Activated CD4-positive, alpha-beta T cell treated with anti-CD3 and anti-CD28 coated beads for 48 hours (primary cell): ENCODE measurements at places on chromosomes 11 and 22.

GRCh38 chr11:71991494-71991893, 7.2 kb upstream of the IL18BP start:
- DNase-seq = no peak

- no peak for DNase-seq
These were observed 8.7 kb upstream of the KCNA4 start for GRCh38 chr11:30025396-30026139.

DNA sequence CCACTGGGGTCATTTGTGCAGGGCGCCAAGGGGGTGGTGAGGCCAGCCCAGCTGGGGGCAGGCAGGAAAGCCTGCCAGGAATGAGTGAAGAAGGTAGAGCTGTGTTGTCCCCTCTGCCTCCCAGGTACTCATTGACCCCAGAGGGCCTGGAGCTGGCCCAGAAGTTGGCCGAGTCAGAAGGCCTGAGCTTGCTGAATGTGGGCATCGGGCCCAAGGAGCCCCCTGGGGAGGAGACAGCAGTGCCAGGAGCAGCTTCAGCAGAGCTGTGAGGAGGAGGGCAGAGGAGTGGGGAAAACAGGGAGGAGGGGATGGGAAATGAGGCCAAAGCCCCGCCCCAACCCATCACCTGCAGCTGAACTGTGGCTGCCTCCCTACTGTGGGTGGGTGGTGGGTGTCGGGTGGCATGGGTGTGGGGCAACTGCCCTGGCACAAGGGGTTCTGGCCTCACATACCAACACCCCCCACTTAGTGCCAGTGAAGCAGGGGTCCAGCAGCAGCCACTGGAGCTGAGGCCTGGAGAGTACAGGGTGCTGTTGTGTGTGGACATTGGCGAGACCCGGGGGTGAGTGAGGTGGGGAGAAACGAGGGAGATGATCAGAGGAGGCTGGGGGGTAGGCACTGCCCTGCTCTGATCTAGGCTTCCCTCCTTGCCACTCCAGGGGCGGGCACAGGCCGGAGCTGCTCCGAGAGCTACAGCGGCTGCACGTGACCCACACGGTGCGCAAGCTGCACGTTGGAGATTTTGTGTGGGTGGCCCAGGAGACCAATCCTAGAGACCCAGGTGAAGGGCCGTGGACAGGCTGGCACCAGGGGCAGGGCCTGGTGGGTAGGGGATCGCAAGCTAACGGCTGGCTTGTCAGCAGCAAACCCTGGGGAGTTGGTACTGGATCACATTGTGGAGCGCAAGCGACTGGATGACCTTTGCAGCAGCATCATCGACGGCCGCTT, 3.0 kb downstream of the MUS81 start:
- DNase-seq = peak; percentile 2

- no peak for DNase-seq
These were observed 263.6 kb downstream of the KIRREL3 start for GRCh38 chr11:126736682-126737572.

DNA sequence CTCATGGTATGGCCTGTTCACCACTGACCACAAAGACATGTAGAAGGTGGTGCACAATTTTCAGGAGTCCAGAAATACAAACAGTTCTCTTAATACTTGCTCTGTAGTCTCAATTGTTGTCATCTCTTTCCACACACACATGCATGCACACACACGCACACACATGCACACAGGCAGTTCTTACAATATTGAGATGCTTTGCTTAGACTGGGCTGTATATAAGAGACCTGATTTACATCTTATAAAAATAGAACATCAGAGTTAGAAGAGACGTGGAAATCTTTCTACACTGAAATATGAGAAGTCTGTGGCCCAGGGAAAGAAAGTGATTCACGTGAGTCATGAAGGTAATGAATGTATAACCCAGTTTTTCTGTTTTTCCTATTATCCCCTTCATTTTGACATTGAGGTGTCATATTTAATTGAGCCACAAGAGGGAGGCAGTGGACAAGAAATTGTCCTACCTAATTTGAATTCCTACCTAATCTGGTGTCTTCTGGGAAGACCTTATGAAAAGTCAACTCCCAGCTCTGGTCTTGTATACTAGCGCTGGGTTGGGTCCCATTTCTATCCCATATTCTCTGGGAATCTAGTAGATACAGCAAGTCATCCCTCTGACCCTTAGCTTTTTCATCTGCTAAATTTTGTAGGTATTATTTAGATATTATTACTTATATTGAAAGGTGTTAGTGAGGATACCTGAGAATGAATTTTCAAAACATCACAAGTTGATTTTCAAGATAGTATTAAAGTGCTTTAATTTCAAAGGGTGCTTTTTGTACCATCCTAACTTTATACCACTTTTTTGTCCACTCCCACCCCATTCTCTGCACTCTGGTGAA, 14.9 kb upstream of the MS4A4A start:
- DNase-seq = peak; percentile 12

GRCh38 chr22:19571995-19572394, 47.8 kb upstream of the CLDN5 start:
- no peak for DNase-seq

DNA sequence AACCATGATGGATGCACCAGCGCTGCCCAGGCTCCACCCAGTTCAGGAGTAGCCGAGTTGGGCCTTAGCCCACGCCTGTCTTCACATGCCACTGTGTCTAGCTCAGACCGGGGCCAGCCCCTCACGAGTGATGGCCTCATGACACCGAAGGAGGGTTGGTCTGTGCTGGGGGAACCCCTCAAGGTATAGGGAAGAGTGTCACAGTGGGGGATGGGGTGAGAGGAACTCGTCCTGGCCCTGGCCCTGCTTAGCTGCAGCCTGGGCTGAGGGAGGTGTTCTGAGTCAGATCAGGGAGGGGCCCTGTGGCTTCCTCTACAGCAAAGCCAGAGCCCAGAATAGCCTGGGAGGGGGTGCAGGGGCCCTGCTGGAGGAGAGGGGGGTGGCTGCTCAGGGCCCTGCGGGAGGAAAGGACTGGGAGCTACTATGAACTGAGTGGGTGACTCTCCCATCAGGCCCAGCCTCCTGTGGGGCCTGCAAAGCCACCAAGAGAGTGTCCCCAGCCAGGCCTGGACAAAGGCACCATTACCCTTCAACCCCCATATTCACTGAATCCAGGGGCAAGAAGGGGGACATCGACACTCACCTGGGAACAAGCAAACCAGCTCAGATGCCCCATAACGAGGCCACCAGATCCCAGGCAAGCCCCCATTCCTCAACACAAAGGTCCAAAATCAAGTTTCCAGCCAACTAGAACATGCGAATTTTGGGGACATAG, 41.2 kb downstream of the IGLL5 start:
- DNase-seq = peak; percentile 59

- DNase-seq = no peak
These were observed 17.9 kb upstream of the UVRAG start for GRCh38 chr11:75797116-75797515.

DNA sequence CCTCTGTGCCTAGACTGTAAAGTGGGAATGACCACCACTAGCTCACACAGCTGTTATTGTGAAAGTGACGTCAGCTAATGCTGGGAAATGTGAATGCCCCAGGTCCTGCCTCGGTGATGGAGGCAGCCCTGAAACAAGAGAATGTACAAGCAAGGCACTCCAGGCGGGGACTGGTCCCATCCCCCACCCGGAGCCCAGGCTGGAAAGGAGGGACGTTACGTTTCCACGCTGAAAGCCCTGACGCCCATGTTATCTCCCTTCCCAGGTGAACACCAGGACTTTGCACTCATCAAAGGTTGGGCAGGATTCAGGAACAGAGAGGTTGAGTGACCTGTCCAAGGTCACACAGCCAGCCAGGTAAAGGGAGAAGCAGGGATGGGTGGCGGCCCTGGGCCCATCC, 784 bp downstream of the SULT4A1 start:
- no peak for DNase-seq

DNA sequence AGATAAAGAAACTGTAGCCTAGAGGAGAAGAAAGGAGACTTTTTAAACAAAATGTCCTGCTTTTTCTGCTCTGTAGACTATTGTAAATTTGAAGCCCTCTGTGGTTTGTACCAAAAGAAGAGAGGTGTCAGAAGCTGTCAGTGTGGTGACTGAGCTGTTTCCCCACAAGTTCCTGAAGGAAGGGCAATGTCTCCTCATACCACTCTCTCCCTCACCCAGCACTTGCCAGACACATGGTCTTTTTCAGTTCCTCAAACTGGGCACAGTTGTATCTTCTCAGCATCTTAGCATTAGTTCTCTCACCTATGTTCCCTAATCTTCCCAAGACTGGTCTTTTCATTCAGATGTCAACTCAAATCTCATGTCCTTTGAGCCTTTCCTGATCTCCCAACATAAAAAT, 4.3 kb downstream of the BCO2 start:
- DNase-seq = no peak

GRCh38 chr11:117960406-117960805, 25.8 kb upstream of the IL10RA start:
- no peak for DNase-seq
